ENCODE measurements at places on chromosomes 6 and 20.

DNA sequence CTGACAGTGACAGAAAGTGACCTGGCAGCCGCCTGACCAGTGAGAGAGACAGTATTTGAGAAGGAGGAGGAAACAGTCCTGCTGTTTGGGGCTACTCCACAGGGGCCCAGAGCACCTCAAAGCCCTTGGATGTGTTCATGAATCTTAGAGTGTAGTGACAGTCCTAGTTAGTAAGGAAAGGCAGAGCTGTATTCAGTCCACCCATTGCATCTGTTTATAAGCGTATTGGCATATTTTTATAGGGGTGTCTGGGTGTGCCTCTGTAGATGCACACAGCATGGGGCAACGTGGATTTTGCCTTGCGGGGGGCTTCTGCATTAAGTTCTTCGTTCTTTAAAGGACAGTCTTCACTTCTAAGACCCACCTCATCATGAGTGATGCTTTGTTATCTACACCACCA, 44.6 kb upstream of the SLC22A1 start:
- no peak for DNase-seq

GRCh38 chr6:161393839-161394364, 120.0 kb upstream of the AGPAT4 start:
- DNase-seq = peak; percentile 90

- DNase-seq = no peak
Measured at GRCh38 chr6:7106752-7107577, 796 bp upstream of the RREB1 start.

DNA sequence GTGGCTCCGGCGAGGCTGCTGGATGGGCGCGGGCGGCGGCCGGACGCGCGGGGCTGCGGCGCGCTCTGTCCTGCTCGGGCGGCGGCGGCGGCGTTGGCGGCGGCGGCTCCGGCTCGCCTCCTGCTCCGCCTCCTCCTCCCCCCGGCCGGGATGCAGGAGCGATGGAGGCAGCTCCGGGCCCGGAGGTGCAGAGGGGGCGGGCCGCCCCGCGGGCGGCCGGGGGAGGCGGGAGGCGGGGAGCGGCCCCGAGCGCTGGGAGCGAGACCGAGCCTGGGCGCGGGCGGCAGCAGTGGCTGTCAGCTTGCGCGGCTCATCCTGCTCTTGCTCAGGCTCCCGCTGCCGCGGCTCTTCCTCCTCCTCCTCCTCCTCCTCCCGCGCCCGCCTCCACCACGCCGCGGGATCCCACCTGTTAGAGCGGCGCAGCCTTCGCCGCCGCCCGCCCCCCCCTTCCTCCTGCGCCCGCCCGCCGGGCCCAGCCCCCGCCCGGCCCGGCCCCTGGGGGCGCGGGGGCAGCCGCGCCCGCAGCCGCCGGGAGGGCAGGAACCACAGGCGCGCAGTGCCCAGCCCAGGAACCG, at the start of gene NOL4L:
Gene NOL4L, minus strand, starts transcription at position 323 of the 575 bp plus-strand sequence. CDS start 443 bp downstream, outside the sequence.
- DNase-seq = no peak

DNA sequence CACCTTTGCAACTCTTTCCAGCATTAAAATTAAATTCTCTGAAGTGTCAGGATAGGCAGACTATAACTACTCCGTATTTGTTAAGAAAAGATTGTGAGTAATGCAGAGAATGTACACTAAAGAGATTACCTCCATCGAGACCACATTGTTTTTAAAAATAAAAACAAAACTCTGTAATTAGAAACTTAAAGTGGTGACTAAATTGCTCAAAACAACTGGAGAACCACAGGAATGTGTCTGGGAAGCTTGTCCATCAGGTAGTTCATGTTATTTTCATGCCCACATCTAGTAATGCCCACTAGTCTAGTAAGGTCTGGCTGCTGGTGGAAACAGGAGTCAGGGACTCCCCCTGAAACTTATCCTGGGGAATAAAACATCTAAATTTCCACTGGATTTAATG, 103.0 kb upstream of the FOXQ1 start:
- peak; percentile 14 for DNase-seq

DNA sequence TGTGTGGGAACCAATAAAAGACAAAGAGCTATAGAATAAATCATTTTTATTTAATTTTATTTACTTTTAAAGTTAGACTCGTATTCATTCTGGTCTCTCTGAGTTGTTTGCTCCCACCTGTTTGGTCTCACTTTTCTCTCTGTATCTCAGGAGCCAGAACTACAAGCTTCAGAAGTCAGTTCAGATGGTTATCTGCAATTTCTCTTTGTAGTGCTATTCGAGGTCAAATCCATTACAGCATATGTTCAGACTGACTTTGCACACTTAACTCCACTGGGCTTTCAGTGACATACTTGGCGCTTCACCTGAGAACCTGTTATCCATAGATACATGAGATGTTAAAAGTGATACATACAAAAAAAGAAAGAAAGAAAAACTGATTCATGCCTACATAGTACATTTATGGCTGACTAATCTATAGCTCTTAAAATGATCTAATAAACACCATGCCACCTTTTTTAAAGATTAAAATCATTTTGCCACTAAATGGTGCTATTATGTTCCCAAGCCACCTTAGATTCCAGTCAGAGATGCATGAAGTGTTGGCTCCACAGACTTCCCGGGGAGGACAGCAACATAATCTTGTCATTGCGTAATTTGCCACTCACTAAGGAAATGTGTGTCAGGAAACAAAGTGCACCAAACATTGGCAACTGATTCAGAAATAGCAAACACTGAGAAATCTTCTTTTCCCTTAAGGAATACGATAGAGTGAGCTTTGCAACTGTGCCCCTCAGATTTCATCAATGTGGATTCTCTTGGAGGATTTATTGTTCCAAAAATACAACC, 396.7 kb downstream of the HACE1 start:
- no peak for DNase-seq

- no peak for DNase-seq
Measured at GRCh38 chr6:70375882-70376281, 37.4 kb upstream of the FAM135A start.

GRCh38 chr20:31709939-31710338, 12.7 kb downstream of the BCL2L1 start:
- no peak for DNase-seq

GRCh38 chr6:90097356-90097755, 199.3 kb downstream of the BACH2 start:
- DNase-seq = no peak

DNA sequence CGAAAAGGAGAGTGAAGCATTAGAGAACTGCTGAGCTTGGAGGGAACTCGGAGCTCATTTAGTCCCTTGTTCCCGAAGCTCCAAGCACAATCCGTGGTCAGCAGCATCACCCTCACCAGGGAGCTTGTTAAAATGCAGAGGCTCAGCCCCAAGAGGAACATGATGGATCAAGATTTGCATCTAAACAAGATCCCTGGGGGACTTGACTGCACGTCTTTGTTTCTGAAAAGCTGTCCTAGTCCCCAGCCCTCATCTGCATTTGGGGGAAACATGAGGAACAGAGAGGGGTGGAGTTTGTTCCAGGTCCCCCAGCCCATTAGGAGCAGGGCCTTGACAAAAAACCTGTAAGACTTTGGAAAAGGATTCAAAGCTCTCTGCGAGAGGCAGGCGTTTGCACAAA, 4.1 kb upstream of the LBP start:
- DNase-seq = no peak

DNA sequence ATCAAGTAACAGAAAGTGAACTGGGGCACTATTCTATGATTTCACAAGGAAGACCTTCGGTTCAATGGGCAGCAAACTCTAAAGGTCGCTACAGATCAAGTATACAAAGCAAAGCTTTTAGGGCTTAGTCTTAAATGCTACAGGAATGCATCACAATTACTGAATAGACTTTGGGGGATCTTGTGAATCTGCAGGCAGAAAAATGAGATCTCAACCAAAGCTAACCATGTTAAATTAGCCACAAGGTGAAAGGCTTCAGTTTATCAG, 98.0 kb upstream of the TMEM30A start:
- DNase-seq = no peak

GRCh38 chr6:155121294-155121693, 126.2 kb downstream of the TIAM2 start:
- DNase-seq = no peak

- DNase-seq = no peak
Measured at GRCh38 chr6:19662911-19663310, 174.3 kb upstream of the ID4 start.
